ENCODE measurements at places on chromosomes 3 and 15.

- no peak for DNase-seq
Measured at GRCh38 chr3:164113371-164114332, 964.6 kb downstream of the SI start.

- no peak for DNase-seq
Measured at GRCh38 chr15:38454696-38455090, 766 bp downstream of the FAM98B start.

DNA sequence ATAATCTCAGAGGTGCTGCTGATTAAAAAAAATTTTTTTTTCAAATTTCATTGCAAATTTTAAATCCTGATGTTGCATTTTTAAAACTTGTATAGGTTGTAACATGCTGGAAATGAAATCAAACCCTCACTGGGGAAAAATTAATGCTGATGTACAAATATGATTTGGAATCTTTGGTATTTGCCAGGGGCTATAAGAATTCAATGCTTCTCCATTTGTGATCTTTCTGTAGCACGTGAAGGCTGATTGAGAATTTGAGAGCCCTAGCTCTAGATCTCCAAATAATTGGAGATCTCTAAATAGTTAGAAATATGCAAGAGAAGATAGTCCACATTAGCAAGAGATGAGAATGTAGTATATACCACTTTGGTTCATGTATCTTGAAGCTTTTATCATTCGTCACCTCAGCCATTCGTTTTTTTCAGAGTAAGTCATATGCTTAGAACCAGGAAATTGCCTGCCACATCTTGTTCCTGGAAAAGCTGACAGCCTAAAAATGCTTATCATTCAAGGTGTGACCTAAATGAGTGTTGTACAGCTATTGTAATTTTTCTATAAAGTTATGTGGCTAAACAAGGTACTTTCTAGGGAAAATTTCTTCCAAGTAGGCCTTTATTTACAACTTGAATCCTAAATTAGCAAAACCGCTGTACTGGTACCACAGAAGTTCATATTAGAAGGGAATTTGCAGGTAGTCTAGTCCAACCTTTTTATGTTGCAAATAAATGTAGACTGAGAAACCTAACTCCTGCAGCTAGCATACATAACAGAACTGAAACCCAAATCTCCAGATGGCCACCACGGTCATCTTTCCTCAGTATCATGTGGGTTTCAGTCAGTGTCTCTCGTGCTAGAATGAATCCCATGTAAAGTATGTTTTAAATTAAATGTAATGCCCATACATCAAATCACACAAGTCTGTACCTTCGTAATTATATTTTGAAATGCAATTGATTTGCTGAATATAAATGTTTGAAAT, 48.5 kb downstream of the FNDC3B start:
- DNase-seq = no peak

- no peak for DNase-seq
Measured at GRCh38 chr15:42832576-42832975, 88.0 kb downstream of the TTBK2 start.

DNA sequence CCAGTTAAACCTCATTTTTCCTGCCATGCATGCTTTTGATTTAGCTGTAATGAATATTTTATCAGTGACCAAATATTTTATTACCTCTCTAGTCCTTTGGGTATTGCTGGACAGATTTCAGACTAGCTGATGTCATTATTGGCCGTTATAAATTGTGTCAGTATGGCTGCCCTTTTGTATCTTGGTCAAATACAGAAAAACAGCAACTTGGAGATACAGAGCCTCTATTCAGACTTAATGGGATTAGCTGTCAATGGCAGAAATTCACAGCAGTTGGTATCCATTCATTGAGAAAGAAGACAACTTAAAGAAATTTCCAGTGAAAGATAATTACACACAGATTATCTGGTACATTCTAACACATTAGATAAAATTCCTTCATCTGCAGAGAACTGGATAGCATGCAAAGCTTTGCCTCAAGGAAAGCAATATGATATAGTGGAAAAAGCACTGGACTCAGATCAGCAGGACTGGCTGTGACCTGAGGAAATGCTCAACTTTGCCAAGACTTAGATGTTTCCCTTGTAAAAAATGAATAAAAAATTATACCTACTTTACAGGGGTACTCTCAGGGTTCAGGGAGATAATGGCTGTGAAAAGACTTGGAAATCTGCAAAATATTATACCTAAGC, 20.8 kb downstream of the COL6A6 start:
- no peak for DNase-seq

GRCh38 chr3:172376881-172377280, 71.4 kb downstream of the GHSR start:
- no peak for DNase-seq

GRCh38 chr3:81778678-81779182, 17.3 kb upstream of the GBE1 start:
- no peak for DNase-seq

DNA sequence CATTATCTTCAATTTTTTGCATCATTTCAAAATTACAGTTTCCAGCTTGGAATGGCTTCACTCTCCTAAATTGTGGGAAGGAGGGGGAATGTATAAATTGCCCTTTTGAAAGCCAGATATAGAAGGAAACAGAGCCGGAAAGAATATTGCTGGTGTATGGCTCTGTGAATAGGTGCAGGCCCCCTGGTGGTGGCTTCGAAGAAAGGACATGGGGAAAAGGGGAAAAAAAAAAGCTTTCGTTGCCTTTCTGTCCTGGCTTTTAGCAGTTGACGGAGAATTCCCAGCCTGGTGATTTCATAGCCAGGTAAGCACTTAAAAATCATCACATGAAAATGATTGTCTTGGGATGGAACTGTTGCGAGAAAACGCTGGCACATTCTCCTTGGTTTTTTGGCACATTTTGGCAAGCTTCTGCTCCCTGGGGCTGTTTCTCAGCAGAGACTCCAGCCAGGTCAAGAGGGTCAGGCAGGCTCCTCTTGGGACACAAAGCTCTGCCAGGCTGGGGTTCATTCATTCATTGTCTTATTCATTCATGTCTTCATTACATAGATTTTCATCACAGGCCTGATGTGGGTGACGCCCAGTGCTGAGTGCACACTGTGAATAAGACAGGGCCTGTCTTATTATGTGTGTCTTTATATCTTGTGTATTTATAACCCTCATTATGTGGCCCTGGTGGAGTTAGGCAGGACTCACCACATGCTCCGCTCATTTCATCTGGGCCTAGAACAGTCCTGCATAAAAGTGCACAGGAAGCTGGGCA, 300.0 kb upstream of the TPM1 start:
- peak; percentile 21 for DNase-seq

- DNase-seq = no peak
Measured at GRCh38 chr3:115293321-115293720, 146.2 kb upstream of the ZBTB20 start.

DNA sequence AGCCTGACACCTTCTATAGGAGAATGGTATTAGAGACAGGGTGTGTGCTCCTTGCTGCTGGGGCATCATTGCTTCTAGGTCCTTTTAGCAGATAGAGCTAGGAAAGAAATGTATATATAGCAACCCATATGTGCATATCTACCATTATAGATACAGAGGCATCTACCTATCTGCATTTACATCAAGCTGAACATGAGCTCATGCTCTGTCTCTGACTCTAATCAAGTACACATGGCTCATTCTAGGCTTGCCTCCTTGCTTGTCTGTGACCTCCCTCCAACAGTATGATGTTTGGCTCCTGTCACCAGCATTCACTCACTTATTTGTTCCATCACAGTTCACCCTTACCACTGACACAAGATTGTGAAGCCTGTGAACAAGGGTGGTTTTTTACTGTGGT, 133.4 kb downstream of the EEFSEC start:
- no peak for DNase-seq

GRCh38 chr15:45473068-45473467, 49.5 kb downstream of the SLC30A4 start:
- DNase-seq = no peak

GRCh38 chr3:54818942-54819341, 108.9 kb downstream of the LRTM1 start:
- DNase-seq = no peak

DNA sequence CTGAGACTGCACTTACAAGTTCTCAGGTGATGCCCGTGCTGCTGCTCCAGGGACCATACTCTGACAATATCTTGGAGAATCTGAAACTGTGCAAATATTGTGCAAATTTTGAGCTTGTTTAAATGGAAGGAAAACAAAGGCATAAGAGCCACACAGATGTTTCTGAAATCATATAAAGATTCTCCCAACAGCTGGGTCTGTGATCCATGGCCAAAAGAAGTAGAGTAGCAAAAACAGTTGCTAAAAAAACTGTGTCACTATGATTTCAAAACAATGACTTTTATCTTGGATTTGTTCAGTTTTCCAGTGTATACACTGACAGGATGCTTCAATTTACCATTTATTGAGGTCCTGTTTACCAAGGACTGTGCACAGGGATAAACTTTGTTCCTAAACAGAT, 25.3 kb downstream of the NPTN start:
- no peak for DNase-seq

DNA sequence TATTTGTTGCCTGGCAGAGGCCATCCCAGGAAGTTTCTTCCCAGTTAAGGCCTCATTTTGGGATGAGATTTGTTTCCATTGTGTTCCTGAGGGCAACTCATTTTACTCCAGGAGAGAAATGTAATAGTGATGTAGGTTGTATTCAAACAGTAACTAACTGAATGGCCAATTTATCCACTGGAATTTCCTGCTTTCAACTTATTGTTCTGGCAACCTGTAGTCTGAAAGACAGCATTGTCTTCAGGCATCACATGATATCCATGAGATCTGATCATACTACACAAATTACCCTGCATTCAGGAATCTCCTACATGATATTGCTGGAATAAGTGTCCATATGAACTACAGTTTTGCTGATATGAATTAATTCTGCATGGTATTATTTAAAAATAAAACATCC, 79.5 kb upstream of the FGF7 start:
- no peak for DNase-seq

- DNase-seq = no peak
Measured at GRCh38 chr3:128412180-128413002, 54.3 kb downstream of the DNAJB8 start.

DNA sequence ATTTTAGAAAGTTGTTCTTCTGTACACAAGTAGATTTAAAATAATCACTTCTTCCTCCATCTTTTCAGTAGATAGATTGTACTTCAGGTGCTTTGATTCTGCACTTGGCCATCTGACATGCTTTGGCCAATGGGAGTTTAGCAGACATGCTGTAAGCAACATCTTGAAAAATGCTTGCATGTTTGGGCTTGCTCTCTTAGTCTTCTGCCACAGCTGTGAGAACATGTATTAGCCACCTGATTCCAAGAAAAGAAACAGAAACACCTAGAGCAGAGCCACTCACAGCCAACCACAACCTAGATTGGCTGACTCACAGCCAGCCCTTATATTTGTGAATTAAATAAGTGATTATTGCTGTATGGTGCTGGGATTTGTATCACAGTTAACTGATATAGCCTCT, 70.2 kb upstream of the GADL1 start:
- no peak for DNase-seq

DNA sequence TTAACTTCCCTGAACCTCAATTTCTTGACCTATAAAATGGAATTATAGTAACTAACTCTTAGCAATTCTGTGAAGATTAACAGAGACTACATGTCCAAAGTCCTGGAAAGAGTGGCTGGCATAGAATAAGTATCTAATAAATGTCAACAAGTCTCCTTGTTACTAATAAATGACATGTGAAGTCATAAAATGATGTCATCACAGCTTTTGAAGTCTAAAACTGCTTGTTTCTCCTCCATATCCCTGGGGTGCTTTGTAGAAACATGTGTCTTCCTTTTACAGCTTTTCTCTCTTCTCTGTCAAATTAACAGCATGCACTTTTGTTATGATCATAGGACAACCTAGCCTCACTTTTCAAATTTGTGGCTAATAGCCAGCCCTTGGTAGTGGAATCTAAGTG, 510.2 kb downstream of the NTRK3 start:
- no peak for DNase-seq

GRCh38 chr15:46260937-46261336, 626.1 kb downstream of the SQOR start:
- DNase-seq = no peak

- no peak for DNase-seq
Measured at GRCh38 chr3:59072681-59073080, 22.9 kb upstream of the CFAP20DC start.

DNA sequence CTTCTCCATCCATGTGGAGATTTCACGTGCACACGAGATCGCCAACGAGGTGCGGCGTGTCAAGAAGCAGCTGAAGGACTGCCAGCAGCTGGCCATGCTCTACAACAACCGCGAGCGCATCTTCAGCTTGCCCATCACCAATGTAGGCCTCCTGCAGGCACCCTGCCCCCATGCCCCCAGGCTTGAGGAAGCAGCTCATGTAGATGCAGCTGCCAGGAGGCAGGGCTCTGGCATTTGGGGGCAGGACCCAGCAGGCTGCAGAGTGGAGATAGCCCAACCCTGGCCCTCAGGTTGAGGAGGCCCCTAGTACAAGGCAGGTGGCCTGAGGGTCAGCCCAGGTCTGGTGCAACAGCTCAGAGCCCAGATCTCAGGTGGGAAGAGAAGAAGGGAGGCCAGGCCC, 36.4 kb downstream of the DNAH1 start:
- DNase-seq = no peak

GRCh38 chr15:88711806-88712205, 73.0 kb downstream of the ISG20 start:
- DNase-seq = no peak

DNA sequence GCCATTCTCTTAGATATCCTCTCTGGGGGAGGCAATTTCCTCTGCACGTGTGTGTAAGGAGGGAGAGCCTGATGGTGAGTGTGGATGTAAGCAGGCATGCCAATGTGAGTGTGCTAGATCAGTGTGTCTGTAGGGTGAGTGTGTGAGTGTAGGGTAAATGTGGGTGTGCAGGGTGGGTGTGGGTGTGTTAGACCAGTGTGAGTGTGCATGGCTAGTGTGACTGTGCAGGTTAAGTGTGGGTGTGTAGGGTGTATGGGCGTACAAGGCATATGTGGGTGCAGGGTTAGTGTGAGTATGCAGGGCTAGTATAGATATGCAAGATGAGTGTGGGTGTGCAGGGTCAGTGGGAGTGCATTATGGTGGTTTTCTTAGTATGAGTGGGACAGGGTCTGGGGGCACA, 48.4 kb downstream of the ATP2B2 start:
- DNase-seq = no peak

DNA sequence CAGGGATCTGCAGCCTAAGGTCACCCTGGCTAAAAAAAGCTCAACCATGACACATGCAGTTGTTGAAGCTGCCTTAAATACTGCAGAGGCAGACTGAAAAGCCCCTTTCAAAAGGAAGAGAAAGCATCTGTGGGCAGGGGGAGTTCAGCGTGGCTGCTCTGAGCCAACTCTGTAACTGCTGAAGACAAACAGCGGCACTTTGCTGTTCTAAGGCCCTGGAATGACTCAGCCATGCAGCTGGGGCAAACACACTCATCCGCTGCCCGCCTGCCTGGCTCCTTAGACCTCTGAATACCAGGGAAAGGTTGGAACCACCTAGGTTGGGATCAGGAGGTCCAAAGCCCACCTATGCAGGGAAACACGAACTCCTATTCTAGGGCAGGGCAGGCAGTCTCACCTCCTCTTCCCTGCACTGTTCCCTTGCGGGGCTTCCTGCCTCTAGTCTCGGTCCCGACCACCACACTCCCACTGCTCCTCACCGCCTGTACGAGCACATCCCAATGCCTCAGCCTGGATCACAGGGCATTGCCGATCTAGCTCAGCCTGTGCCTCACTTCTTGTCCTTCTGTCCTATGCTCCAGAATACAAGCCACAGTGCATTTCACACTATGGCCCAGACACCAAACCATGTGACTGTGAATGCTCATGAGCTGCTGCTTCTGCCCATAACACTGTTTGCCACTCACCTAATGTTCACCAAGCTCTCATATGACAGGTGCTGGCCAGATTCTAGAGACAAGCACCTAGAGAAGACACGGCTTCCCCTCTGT, 6.6 kb upstream of the MUSTN1 start:
- DNase-seq = no peak

GRCh38 chr3:42742259-42742658, 30.8 kb downstream of the CCDC13 start:
- DNase-seq = no peak
